Hindlimb muscle (tissue), 1 donor: ENCODE measurements at places on chromosomes 2 and 18.

GRCh38 chr2:176100547-176101140, 1.0 kb downstream of the HOXD12 start:
- DNase-seq: no peak

- no peak for DNase-seq
These were observed 828.7 kb downstream of the BCL11A start for GRCh38 chr2:59724746-59725145.

- no peak for DNase-seq
These were observed 3.1 kb downstream of the ARL4C start for GRCh38 chr2:234493796-234494195.

- DNase-seq: no peak
These were observed 47.4 kb downstream of the VWA3B start for GRCh38 chr2:98134172-98135005.

- no peak for DNase-seq
These were observed 21.5 kb downstream of the ANKRD29 start for GRCh38 chr18:23641143-23641720.

DNA sequence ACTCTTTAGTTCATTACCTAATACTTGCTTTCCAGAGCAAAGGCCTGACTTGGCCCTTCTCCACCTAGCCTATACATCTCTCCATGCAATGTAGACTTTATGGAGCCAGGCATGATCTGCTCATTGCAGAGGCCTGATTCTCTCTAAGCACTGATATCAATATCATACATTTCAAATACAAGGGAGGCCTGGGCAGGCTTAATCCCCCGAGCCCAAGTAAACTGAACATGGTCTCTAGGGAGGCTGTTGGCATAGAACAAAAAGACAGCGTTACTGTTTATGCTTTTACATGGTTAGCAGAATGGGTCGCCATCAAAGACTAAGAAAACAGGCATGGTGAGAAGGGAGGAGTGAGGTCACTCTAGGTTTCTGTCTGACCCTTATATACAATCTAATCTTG, 695.1 kb downstream of the ZEB2 start:
- no peak for DNase-seq

GRCh38 chr2:160940699-160941098, 219.5 kb upstream of the TANK start:
- DNase-seq: no peak

DNA sequence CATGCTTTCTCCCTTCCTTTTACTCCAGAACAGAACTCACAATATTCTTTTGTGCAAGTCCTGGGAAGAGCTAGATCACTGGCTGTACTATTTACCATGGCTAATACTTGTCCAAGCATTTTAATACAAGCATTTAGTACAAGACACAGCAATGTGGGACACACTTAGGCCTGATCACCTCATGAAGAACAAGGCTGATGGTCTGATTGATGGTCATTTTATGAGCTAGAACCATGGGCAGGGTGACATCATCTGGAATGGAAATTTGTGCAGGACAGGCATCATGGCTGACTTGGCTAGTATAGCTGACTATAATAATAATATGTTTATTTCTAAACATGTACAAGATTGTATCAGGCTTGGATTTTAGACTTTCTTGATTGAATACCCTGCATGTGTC, 374.2 kb upstream of the HNMT start:
- no peak for DNase-seq

GRCh38 chr18:79360933-79361332, 34.8 kb upstream of the NFATC1 start:
- DNase-seq: no peak

GRCh38 chr2:8542381-8543059, 139.3 kb upstream of the ID2 start:
- no peak for DNase-seq

DNA sequence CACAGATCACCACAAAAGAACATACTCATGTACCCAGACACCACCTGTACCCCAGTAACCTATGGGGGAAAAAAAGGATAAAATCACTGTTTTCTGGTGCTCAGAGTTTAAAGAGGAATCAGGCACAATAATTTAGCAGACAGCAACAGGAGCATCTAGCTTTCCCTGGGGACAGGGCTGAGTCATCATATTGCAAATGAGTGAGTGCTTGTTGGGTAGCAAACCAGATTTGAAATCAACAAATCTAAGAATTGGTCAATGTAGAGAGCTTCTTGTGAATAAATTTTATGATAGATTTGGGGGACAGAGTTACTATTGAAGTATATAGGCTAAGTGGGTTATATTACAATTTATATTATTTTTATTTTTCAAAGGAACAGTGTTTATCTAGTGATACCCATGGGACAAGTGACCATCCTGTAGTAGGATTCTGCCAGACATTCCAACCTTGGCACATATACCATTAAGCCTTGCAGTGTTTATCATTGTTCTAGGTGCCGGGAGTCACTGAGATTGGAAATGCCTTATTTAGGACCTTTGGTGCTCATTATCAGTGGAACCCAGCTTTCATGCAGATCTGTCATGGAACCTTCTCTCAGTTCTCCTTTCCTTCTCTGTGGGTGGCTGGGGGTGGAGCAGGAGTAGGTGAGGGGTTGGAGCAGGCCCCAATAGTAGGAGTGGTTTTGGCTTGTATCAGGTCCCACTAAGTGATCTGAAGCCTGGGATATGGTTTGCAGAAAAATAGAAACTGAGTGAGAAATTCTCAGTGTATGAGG, 117.2 kb downstream of the CERS6 start:
- no peak for DNase-seq

GRCh38 chr2:180196419-180196977, 189.4 kb upstream of the CWC22 start:
- no peak for DNase-seq

DNA sequence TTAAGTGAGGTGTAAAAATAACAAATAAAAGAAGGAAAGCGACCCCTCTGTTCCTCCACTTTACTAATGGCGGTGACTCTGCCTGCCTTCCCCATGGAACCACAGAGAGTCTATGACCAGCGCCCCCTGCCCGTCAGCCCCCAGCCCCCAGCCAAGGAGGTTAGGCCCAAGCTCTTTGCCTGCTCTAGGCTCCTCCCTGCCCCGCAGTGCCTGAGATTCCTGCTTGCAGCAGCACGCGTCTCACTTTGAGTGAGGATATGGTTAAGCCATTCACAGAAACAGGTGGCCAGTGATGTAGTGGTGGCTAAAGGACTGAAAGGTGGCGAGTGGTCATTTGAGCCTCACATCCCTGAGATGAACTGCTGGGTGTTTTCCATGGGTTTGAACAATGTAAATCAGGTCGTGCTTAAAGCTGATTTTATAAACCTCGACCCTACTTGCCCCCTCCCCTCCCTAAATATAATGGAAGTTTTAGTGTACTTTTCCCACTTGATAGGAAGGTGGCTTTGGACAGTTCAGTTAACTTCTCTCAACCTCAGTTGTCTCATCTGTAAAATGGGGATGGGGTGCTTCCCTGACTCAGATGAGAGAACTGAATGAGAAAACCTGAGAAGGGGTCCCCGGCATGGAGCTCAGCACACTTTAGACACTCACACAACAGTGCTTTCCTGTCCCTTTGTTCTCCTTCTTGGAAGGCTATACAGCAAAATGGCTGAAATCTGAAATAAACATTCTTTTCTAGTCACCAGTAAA, 46.5 kb downstream of the IL1RL2 start:
- no peak for DNase-seq

DNA sequence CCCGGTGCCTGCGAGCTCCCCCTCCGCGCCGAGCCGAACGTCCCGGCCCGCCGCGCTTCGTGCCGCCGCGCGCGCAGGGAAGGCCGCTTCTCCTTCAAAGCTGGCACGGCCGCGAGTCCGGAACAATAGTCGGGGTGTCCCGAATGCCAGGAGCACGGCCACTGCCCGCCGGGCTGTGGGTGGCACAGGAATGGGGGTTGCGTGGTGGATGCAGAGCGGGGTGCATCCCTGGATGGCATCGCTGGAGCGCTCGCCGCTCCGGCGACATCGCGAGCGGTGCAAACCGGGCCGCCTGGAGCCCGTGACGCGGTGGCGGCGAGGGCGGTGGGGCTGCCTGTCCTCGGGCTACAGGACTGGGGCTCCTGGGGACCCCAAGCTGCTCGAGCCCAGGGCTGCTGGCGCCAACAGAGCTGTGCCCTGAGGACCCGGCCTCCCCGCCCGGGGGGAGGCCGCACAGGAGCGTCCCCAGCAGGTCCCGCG, 1.1 kb upstream of the SATB2 start:
- DNase-seq: no peak

DNA sequence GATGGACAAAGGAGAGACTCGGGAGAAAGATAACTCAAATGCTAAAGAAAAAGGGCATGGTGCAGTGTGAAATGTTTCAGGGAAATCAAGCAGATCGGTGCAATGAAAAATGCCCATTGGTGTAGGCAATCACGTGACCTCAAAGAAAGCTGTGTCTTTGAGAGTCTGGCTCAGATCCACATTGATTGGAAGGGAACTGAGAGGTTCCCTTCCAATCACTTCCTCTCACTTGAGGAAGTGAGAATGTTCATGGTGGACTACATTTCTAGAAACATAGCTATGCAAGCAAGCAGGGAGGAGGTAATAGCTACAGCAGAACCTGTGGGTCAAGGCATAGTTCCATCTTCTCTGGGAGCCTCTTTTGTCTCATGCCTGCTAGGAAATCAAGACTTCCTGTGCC, 187.4 kb downstream of the LPIN1 start:
- no peak for DNase-seq

- peak; percentile 47 for DNase-seq
These were observed 46.7 kb downstream of the LYPD1 start for GRCh38 chr2:132623096-132623839.

DNA sequence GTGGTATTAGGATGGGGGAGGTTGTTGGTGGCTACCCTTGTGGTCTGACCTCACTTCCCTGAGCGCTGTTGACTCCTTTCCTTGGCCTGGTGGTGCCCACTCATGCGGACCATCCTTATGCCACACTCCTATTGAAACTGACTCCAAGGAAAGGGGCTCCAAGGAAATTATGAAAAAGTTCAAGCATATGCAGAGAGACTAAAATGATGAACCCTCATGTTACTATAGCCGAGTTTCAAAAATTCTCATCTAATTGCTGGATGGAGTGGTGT, 96.2 kb upstream of the STPG4 start:
- no peak for DNase-seq

DNA sequence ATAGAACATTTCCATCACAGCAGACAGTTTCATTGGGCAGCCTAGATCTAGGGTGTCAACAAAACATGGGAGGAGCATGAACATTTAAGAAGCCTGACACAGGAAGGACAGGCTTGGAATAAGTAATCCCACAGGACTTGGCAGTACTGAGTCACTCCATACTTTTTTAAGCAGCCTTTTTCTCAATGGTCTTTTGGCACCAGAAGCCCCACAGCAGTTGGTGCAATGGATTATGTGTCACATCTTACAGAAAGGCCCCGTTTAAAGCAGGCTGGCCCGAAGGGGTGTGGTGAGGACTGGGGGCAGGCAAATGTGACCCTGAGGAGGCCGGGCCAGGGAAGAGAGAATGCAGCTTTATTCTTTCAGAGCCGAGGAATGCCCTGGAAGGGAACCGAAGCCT, 26.6 kb downstream of the SPTBN1 start:
- peak; percentile 27 for DNase-seq

DNA sequence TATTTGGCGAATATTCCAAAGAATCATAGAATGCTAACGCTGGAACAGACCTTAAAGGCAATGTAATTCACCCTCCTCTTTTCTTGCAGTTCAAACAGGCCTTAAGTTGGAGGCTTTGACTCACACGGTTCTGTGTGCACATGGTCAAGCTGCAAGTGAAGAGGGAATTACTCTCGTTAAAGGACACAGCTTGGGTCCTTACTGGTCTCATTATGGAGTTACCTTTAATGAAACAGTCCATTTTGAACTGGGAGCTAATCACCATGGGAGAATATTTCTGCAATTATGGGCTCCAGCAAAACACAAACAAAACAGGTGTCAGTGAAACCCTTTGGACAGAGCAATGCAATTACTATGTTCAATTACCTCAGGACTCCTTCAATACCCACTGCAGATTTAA, 135.5 kb downstream of the GAREM1 start:
- no peak for DNase-seq

GRCh38 chr2:20439503-20439902, 7.4 kb upstream of the RHOB start:
- DNase-seq: no peak

DNA sequence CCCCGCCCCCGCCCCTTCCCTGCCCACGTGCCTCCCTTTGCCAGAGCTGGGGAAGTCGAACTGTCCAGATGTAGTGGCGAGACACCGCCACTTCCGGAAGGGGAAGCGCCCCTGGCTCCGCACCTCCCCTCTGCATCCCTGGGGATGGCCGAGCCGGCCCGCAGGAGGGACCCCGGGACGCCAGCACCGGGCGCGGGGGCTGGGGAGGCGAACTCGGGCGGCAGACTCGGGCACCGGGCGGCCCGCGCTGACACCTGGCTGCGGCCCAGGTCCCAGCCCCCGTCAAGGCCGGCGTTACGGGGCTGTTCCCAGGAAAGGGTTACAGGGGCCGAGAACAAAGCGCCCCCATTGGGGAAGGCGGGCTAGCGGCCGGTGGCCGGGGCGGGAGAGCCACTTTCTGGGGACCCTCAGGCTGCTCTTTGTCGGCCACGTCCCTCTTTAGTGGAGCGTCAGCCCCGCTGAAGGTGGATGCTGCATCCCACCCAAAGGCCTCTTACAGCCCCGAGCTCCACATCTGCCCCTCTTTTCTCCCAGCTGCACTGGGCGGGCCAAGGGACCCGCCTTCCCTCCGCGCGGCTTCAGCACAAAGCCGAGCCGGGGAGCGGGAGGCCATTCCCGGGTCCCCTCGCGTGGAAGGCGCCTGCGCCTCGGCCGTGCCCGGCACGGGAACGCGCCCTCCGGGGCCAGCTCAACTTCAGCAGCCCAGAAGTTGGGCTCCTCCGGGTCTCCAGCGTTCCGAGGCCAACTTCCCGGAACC, 1.3 kb downstream of the SDC1 start:
- DNase-seq: no peak

- DNase-seq: no peak
These were observed 241.0 kb upstream of the COPS8 start for GRCh38 chr2:236844711-236845110.
